Natural killer cell treated with Interleukin-12 subunit alpha and Interleukin-12 subunit beta and Interleukin-15 and Interleukin-18, amount 100 ng/mL, for 72 hours (primary cell): ENCODE measurements at places on chromosomes 1 and 21. TPM values are rescaled to one million over a fixed set of nuclear protein-coding genes. Genes with fewer than 3 reads are reported as not detected.

The LCE3E gene
- not detected for total RNA-seq

The EXTL1 gene
- not detected for total RNA-seq

DNA sequence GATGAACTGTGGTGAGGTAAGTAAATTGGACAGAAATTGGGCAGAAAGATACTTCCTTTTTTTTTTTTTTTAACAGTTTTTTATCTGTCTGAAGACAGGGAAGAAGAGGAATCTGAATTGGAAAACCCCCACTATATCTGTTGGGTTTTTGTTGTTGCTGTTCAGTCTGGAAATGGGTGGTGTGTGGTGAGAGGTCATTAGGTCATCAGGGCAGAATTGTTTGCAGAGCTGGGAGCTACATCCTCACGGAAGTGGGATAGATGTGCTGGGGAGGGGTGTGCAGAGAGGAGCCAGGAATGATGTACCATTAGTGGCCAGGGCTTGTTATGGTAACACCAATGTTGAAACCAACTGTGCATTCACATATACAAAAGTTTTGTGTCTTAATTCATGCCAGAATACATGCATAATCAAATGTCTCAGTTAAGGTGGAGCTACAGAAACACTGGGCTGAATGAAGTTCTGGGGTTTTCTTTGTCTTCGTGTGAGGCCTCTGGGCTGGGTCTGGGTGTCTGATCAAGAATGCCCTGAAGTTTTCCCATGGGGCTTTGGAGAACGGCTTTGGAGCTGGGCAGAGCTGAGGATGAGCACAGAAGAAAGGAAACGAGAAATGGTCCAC lies 12.4 kb downstream of the USP25 start:
- peak overlapping the region; percentile 53 for H3K27ac ChIP-seq
- peaks cover 4% of the 10 kb centered on the region for H3K36me3 ChIP-seq
- no peaks in the 10 kb centered on the region for H3K27me3 ChIP-seq
- H3K4me1 ChIP-seq: peaks cover 59% of the 10 kb centered on the region

- H3K27me3 ChIP-seq: peaks cover 42% of the 10 kb centered on the region
- no peaks in the 10 kb centered on the region for H3K36me3 ChIP-seq
- no peak overlapping the region for H3K27ac ChIP-seq
- no peak overlapping the region for H3K4me3 ChIP-seq
- no peak for DNase-seq
- H3K4me1 ChIP-seq: no peaks in the 10 kb centered on the region
Observed at GRCh38 chr21:37530901-37531351, 164.4 kb downstream of the DYRK1A start.

The GPR52 gene
- 4.4 TPM for total RNA-seq

GRCh38 chr1:16164213-16165072 lies 8.6 kb upstream of the EPHA2 start:
- peaks cover 30% of the 10 kb centered on the region for H3K27me3 ChIP-seq
- no peak overlapping the region for H3K4me3 ChIP-seq
- no peaks in the 10 kb centered on the region for H3K36me3 ChIP-seq
- H3K27ac ChIP-seq: no peak overlapping the region
- no peak for DNase-seq

The C1QC gene
- total RNA-seq: not detected

The BRINP3 gene
- not detected for total RNA-seq

The CLIC6 gene
- total RNA-seq: 0.45 TPM

DNA sequence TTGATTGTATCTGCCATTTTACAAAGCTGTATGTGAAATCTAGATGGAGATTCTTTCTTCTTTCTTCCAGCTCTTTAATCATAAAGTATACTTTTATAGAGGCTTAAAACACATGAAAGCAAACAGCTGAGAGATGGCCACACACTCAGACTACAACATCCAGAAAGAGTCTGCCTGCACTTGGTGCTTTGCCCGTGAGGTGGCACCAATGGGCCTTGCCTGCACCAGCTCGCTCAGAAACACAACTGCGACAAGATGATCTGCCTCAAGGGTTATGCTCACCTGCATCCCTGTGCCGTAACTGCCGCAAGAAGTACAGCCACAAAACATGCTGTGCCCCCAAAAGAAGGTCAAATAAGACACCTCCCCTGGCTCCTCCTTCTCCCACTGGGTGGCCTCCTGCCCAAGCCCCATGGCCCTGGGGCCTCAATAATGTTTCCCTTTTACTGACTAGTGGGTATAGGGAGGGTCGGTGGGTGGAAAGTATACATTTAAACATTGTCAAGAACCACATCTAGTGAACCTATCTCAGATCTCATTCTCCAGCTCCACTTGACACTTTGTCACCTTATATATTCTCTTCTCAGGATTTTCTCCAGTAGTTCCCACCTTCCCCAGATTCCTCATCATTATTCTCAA lies 66.7 kb upstream of the ANGPTL3 start:
- no peak for DNase-seq
- H3K36me3 ChIP-seq: no peaks in the 10 kb centered on the region
- H3K4me1 ChIP-seq: no peaks in the 10 kb centered on the region
- no peak overlapping the region for H3K4me3 ChIP-seq

The DNALI1 gene
- total RNA-seq: not detected

DNA sequence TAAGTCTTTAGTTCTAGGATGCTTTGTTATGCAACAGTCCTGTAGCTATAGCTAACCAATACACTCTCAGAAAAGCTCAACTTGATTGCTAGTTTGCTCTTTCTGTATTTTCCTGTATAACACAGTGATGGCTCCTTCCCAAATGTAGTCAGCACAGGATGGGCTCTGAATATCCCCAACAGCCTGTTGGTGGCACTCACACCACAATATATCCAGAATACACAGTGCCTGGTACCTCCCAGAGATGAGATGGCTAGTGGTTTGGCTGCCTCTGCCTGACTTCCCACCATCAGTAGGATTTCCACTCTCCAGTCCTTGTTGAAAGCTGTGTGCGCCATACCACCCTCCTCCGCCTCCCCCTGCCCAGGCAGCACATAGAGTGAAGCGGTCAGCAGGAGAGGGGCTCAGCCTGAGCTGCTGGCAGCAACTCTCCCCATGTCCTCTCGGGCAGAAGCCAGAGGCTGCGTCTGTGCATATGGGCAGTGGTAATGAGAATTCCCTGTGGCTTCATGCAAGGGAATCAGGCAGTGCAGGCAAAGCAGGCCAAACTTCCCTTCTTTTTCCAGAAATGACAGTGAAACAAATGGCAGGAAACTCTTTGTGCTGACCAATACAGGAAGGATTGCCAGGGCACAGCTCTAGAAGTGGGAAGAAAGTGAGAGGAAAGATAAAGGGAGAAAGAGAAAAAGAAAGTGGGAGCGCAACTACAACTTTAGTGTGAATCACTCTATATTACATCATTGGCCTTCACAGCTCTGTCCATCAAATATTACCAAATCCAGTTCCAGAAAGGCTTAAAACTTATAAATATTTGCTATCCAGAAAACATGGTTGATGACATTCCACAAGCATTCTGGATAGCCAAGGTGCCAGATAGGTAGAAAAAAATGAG lies 49.7 kb downstream of the LMX1A start:
- H3K36me3 ChIP-seq: no peaks in the 10 kb centered on the region
- no peak overlapping the region for H3K4me3 ChIP-seq
- H3K27me3 ChIP-seq: peaks cover 26% of the 10 kb centered on the region
- no peak for DNase-seq
- no peaks in the 10 kb centered on the region for H3K4me1 ChIP-seq
- H3K27ac ChIP-seq: no peak overlapping the region

GRCh38 chr1:26021647-26022403 lies at the start of gene EXTL1:
EXTL1 (plus strand) TSS chr1:26021775; CDS start chr1:26022647, 872 bp downstream.
- peaks cover 3% of the 10 kb centered on the region for H3K27me3 ChIP-seq
- H3K4me1 ChIP-seq: peaks cover 9% of the 10 kb centered on the region
- no peaks in the 10 kb centered on the region for H3K36me3 ChIP-seq
- no peak for DNase-seq
- no peak within 1 kb of the TSS for H3K27ac ChIP-seq
- no peak within 1 kb of the TSS for H3K4me3 ChIP-seq

- no peaks in the 10 kb centered on the region for H3K4me1 ChIP-seq
- no peaks in the 10 kb centered on the region for H3K27me3 ChIP-seq
- no peaks in the 10 kb centered on the region for H3K36me3 ChIP-seq
Observed at GRCh38 chr1:192729500-192729899, 79.3 kb upstream of the RGS2 start.

The IFI44L gene
- 1.4 TPM for total RNA-seq

The NMNAT1 gene
- 9.8 TPM for total RNA-seq

The SLC5A3 gene
- 36.1 TPM for total RNA-seq

DNA sequence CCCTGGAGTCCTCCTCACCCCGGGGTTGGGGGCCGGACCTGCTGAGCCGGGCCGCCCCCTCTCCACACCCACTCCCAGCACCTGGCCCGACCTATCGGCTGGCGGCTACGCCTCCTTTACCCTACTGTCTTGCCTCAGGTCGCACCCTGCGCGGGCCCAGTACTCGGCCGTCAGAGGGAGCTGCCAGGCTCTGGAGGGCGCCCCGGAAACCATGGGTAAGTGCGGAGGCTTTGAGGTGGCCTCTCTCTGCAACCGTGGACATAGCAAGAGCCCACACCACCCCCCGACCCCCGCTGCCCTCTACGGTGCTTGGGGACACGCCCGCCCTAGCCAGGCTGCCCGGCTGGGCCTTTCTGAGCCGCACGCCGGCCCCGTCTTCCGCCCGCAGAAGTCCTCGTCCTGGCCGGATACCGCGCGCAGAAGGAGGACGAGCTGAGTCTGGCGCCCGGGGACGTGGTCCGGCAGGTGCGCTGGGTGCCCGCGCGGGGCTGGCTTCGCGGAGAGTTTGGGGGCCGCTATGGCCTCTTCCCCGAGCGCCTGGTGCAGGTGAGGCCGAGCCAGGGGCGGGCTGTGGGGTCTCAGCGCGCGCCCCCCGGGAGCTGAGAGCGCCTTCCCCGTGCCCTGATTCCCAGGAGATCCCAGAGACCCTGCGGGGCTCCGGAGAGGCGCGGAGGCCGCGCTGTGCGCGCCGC lies at the start of gene SH3D21:
SH3D21 (plus strand) TSS at position 159 of the 692 bp plus-strand sequence; CDS start at position 212, 53 bp downstream.
- H3K4me1 ChIP-seq: peaks cover 6% of the 10 kb centered on the region
- peaks cover 17% of the 10 kb centered on the region for H3K36me3 ChIP-seq
- H3K27ac ChIP-seq: peak within 1 kb of the TSS; percentile 63
- DNase-seq: no peak

The BNIPL gene
- total RNA-seq: 3.8 TPM

DNA sequence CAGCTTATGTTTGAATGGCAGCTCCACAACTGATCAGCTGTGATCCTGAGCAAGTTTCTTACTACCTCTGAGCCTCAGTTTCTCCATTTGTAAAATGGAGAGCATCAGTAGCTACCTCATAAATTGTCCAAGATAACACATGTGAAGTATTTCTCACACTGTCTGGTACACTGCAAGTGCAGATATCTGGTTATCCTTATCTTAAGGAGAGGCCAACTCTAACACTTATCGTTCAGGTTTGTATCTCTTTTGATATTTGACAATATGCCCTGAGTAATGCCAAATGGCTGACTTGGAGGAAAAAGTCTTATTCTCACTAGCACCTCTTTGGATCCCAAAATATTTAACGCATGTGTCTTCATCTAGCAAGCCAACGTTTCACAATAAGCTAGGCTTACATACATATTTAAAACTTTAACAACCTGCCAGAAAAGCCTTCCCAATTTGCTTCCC lies 2.7 kb downstream of the CSRP1 start:
- no peak overlapping the region for H3K27ac ChIP-seq
- DNase-seq: no peak
- H3K4me3 ChIP-seq: no peak overlapping the region
- H3K4me1 ChIP-seq: peaks cover 25% of the 10 kb centered on the region
- H3K36me3 ChIP-seq: no peaks in the 10 kb centered on the region

The SLAMF6 gene
- total RNA-seq: 17.7 TPM

DNA sequence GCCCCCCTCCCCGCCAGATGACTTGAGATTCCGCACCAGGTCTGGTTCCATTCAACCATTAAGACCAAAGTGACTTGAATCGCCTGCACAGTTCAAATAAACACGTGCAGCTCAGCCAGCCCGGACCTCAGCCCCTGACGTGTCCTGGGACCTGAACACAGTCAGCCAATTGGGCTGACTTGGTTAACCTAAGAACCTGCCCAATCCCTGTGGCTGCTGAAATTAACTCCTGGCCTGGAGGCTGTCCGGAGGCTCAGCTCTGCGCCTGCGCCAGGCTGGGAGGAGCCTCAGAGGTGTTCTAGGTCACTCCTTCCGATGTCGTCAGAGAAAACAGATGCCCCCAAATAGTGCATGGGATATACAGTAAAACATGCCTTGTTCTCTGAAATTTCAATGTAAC lies 73.4 kb downstream of the SCCPDH start:
- peaks cover 3% of the 10 kb centered on the region for H3K27me3 ChIP-seq
- no peak overlapping the region for H3K4me3 ChIP-seq
- no peaks in the 10 kb centered on the region for H3K4me1 ChIP-seq
- no peaks in the 10 kb centered on the region for H3K36me3 ChIP-seq
- no peak overlapping the region for H3K27ac ChIP-seq

The SPRR2A gene
- not detected for total RNA-seq

The CFHR4 gene
- total RNA-seq: not detected

DNA sequence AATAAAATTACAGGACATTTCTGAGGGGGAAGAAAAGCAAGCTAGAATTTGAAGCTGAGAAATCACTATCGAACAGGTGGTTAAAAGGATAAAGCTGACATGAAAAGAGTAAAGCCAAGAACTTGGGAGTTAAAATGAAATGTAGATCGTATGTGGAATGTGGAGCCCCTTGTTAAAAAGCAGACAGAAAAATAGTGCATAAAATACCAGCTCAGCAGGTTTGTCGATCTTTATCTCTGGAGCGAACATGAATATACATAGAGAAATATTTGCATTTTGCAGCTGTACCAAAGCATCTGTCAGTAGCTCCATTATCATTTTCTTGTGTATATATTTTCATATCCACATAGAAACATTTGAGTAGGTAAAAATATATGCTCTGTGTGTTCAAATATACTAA lies 73.6 kb upstream of the CDC42BPA start:
- no peak for DNase-seq
- peaks cover 12% of the 10 kb centered on the region for H3K27me3 ChIP-seq
- no peak overlapping the region for H3K4me3 ChIP-seq
- no peak overlapping the region for H3K27ac ChIP-seq

- peaks cover 25% of the 10 kb centered on the region for H3K4me1 ChIP-seq
- DNase-seq: no peak
- peak overlapping the region; percentile 98 for H3K27ac ChIP-seq
Observed at GRCh38 chr1:36463463-36463802, 751 bp downstream of the MRPS15 start.

DNA sequence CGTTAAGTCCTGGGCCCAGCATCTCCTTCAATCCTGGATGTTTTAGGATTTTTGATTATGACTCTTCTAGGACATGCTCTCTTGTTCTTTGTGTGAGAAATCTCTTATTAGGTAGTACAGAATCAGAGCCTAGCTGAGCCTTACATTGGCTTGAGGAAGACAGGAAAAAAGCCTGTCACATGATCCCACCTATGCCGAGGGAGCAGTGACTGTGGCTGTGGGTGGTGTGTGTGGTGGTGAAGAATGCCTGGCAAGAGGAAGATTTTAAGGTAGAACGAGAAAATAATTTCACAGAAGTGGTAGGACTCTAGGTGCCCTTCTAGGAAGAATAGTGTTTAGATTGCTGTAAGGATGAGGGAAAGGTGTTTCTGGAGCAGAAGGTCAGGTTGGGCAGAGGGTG lies 449.5 kb upstream of the PROX1 start:
- no peak overlapping the region for H3K27ac ChIP-seq
- no peak overlapping the region for H3K4me3 ChIP-seq
- no peaks in the 10 kb centered on the region for H3K4me1 ChIP-seq
- H3K36me3 ChIP-seq: no peaks in the 10 kb centered on the region
- no peak for DNase-seq
- H3K27me3 ChIP-seq: peaks cover 14% of the 10 kb centered on the region
